Adrenal gland (tissue), 19 donors: ENCODE measurements at places on chromosomes 7 and 10.
A peak's percentile ranks its signal among the peaks of the same experiment; 100 is the strongest.

DNA sequence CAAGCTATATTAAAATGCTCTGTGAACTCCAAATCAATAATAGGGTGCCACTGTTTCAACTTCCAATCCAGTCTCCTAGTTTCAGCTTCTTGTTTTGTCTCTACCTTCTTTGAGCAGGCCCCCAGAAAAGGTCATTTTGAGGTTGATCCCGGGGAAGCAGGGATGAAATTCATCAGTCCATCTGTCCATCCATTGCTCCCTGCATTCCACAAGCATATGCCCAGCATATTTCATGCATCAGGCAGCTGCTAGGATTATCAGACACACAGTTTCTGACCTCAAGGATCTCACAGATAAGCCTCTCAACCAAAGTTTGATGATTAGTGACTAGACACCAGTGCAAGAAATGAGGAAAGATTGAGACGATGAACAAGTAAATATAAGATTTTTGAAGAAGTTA, 186.6 kb upstream of the PDE1C start:
- H3K27ac ChIP-seq: no peak overlapping the region
- H3K4me1 ChIP-seq: no peaks in the 10 kb centered on the region
- no peaks in the 10 kb centered on the region for H3K27me3 ChIP-seq
- H3K36me3 ChIP-seq: no peaks in the 10 kb centered on the region
- no peak overlapping the region for H3K4me3 ChIP-seq

DNA sequence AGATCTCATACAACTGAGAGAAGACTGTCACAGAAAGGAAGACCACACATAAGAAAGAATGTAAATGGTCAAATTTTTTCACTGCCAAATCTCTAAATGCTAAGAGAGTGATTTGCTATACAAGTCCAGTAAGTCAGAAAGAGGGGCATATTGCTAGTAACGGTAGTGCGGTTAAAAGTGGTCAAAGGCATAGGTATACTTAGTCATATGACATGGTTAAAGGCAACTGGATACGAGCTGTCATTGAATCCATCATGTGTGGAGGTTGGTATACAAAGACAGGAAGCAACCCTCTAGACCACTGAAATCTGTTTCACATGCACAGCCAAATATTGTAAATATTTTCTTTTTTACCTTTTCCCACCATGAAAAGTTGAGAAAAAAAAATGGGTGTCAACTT, 4.8 kb downstream of the INHBA start:
- no peaks in the 10 kb centered on the region for H3K27me3 ChIP-seq
- no peak overlapping the region for H3K4me3 ChIP-seq
- peaks cover 3% of the 10 kb centered on the region for H3K4me1 ChIP-seq
- DNase-seq: no peak
- no peak overlapping the region for H3K27ac ChIP-seq

DNA sequence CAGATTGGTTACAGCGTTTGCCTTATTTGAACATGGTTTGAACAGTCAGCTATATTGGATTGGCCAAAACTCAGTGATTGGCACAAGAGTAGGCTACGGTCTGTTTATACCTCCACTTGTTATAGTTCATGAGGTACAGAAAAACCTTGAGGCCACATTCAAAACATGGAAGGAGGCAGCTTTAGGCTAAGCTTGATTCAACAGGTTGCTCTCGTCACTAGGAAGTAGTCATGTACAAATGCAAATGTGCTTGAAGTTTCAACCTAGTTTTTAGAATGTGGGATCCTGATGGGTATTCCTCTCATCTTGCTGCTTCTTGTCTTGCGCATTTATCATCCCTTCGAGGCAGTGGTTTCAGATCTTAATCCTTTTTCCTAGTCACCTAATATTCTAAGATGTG, 132.1 kb downstream of the MGMT start:
- no peaks in the 10 kb centered on the region for H3K36me3 ChIP-seq
- no peak for DNase-seq
- no peaks in the 10 kb centered on the region for H3K27me3 ChIP-seq
- H3K27ac ChIP-seq: no peak overlapping the region
- H3K4me1 ChIP-seq: no peaks in the 10 kb centered on the region

GRCh38 chr7:30057741-30058140, 29.5 kb downstream of the PLEKHA8 start:
- H3K27ac ChIP-seq: no peak overlapping the region
- H3K4me3 ChIP-seq: no peak overlapping the region
- no peak for DNase-seq
- H3K4me1 ChIP-seq: no peaks in the 10 kb centered on the region

DNA sequence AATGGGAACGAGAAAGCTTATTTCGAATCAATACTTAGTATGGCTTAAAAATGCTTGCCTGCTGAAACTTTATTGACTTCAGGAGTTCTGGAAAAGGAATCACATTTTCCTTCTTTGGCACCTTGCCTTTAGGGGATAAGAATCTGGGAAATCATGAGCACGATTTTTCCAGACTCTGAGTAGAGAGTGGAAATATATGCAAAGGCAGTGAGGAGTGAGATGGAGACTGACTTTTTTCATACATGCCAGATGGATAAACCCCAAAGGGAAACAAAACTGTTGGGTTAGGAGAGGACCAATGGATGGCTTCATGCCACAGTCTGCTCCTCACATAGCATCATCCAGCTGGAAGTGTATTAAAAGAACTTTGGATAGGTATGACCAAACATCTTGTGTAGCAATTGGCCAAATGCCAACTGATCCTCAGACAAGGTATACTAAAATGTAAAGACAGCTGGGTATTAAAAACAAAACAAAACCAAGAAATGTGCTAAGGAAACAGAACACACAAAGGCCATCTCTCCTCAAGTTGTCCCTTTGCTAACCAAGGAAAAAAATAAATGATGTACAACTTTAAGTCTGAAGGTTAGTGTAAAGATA, 1.7 kb downstream of the COL28A1 start:
- H3K4me3 ChIP-seq: no peak overlapping the region
- no peaks in the 10 kb centered on the region for H3K4me1 ChIP-seq

GRCh38 chr10:75042292-75042974, 69.0 kb upstream of the SAMD8 start:
- peaks cover 10% of the 10 kb centered on the region for H3K4me1 ChIP-seq
- no peaks in the 10 kb centered on the region for H3K27me3 ChIP-seq
- no peaks in the 10 kb centered on the region for H3K36me3 ChIP-seq
- no peak overlapping the region for H3K27ac ChIP-seq
- peak; percentile 18 for DNase-seq

DNA sequence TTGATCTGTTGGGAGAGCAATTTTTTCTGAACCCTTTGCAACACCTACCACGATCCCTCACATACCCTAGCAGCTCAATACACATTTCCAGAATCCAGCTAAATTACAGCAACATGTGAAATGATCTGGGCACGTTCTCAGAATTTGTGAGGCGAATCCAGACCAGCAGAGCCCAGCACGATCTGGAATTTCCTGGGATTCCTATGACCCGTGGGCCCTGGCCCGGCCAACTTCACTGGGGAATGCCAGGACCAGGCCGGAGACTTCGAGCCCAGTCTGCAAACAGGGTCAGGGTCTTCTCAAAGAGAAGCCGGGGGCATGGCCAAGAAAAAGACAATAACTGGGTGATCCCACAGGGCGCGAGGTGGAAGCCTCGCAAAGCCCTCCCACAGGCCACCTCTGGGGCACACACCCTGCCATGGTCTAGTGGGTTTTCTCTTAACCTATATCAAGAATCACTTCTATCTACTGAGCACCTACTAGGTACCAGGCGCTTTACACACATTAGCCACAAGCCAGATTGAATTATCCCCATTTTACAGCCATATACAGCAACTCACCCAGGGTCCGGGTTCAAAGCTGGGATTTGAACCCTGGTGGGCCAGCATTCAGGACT, 33.8 kb downstream of the FAM53B start:
- no peaks in the 10 kb centered on the region for H3K36me3 ChIP-seq
- H3K27ac ChIP-seq: no peak overlapping the region
- no peak overlapping the region for H3K4me3 ChIP-seq
- DNase-seq: no peak
- H3K4me1 ChIP-seq: peaks cover 53% of the 10 kb centered on the region
- H3K27me3 ChIP-seq: no peaks in the 10 kb centered on the region

DNA sequence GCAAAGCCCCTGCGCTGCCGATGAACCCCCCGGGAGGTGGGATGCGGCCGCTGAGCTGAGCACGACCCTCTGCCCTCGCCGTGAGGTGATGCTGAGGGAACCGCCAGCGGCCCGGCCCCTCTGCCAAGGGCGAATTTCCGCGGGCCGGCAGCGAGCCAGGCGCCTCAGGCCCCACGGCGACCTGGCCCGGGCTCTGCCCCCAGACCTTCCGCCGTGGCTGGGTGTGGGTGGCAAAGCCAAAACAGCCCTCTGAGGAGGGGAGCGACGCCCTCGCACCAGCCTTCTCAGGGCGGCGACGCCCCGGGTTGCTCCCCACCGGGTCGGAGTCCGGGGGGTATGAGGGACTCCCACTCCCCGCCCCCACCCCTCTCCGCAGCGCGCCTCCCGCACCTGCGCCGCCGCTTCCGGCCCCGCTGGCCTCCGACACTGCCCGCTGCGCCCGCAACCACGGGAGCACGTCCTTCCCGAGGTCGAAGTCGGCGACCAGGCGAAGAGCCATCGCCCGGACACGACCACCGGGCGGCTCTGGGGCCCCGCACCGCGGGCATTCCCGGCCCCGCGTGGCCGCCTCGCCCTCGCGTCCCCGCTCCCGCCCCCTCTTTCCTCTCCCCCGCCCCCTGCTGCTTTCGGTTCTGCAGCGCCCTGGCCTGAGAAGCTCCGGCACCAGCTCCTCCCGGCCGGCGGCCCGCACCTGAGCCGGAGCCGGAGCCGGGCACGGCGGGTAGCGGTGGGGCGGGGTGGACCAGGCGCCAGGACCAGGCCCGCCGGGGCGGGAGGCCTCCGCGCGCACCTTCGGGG, at the start of gene GSAP:
Gene GSAP, minus strand, starts transcription at position 527 of the 798 bp plus-strand sequence. Its CDS starts 28 bp downstream, at position 499.
- peaks cover 7% of the 10 kb centered on the region for H3K4me1 ChIP-seq
- peak; percentile 72 for DNase-seq
- H3K27me3 ChIP-seq: no peaks in the 10 kb centered on the region

GRCh38 chr7:113796557-113796956, 122.3 kb downstream of the PPP1R3A start:
- no peak for DNase-seq
- H3K4me3 ChIP-seq: no peak overlapping the region
- H3K4me1 ChIP-seq: no peaks in the 10 kb centered on the region
- no peak overlapping the region for H3K27ac ChIP-seq
- H3K36me3 ChIP-seq: no peaks in the 10 kb centered on the region
- no peaks in the 10 kb centered on the region for H3K27me3 ChIP-seq

DNA sequence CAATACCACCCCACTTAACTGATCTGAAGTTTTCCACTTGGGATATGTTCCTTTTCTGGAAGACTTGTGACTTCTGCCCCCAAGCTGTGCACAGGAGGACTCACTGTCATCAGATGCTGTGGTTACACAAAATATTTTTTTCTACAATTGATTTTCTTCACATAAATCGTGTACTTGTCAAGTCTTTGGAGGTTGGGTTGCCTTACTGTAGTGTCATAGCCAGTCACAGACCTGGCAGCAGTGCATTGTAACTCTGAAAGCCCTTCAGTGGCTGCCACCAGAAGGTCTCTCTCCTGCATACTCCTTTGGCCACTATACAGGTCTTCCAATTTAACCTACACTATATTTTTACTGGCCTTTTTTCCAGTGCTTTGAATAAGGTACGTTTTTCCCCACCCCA, 73.2 kb downstream of the SDK1 start:
- H3K27ac ChIP-seq: no peak overlapping the region
- H3K4me1 ChIP-seq: no peaks in the 10 kb centered on the region
- H3K27me3 ChIP-seq: no peaks in the 10 kb centered on the region
- H3K36me3 ChIP-seq: no peaks in the 10 kb centered on the region

DNA sequence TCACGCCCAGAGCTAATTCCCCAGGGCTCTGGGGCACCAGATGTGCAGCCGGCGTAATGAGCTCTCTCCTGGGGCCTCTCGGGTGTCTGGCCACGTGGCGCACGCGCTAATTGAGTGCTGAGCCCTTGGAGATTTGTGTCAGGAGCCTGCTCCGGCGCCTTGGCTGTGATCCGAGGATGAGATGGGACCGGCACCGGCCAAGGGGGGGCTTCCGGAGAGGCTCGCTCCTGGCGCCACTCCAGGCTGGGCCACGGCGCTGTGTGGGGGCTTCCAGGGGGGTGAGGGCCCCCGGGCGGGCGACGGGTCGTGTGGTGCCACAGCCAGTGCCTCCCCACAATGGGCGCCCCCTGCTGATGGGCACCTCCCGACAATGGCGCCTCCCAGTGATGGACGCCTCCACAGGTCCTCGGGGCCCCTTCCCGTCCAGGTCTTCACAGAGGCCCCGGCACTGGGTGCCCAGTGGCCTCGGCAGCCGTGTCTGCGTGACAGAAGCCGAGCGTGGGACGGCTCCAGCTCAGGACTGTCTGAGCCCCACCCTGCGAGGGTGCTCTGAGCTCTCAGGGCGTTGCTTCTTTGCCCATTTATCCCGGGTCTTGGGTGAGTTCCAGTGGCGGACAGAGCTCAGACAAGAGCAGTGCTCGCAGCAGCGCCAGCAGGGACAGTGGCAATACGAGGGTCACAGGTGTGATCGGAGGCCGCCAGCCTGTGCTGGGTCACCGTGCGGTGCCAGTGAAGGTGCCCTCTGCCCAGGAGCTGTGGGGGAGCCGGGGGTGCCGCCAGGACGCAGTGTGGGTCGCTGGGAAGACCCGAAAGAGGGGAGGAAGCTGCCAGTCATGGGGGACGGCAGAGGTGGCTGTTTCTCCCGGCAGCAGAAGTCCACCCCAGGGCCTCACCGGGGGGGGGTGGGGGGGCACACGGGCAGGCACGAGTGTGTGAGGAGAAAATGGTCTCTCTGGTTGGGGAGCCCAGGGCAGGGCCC, 8.2 kb upstream of the NKX6-2 start:
- H3K36me3 ChIP-seq: no peaks in the 10 kb centered on the region
- no peak for DNase-seq
- H3K27ac ChIP-seq: no peak overlapping the region
- no peak overlapping the region for H3K4me3 ChIP-seq

GRCh38 chr7:90723866-90724265, 127.7 kb downstream of the CDK14 start:
- no peaks in the 10 kb centered on the region for H3K27me3 ChIP-seq
- H3K27ac ChIP-seq: no peak overlapping the region
- H3K4me3 ChIP-seq: no peak overlapping the region
- peaks cover 5% of the 10 kb centered on the region for H3K4me1 ChIP-seq
- no peak for DNase-seq

DNA sequence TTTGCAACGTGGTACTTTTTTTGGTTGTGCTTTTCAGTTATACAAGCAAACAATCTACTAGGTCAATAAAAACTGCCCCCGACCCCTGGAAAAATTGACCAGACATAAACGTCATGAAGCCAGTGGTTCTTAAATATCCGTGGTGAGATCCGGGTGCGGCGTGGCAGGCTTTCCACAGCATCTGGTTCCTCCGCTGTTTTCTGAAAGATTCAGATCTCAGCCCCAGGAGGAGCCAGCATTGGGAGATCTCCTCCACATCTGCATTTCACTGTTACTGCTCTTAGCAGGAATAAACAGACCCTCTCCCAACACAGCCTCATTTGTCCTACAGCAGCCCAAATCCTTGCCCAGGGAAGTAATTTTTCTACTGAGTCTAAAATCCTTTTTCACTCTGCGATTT, 664.3 kb upstream of the FOXK1 start:
- H3K27me3 ChIP-seq: peaks cover 2% of the 10 kb centered on the region
- H3K27ac ChIP-seq: no peak overlapping the region
- no peak overlapping the region for H3K4me3 ChIP-seq
- DNase-seq: no peak
- H3K4me1 ChIP-seq: no peaks in the 10 kb centered on the region
